ENCODE measurements at places on chromosomes 3 and 15. TPM values are rescaled to one million over a fixed set of nuclear protein-coding genes. Genes with fewer than 3 reads are reported as not detected.

Gene GOLGA6A
- total RNA-seq, result 6.9 TPM

Gene PCSK6
- total RNA-seq, result 0.32 TPM

Gene GREM1
- 96.8 TPM for total RNA-seq

Gene GP5
- 0.24 TPM for total RNA-seq

Gene CISH
- 2.7 TPM for total RNA-seq

Gene IGSF11
- total RNA-seq, result not detected

Gene MAGEL2
- 0.52 TPM for total RNA-seq

Gene PEX11A
- total RNA-seq, result 2.1 TPM

Gene MITF
- 20.7 TPM for total RNA-seq

Gene EPHA6
- not detected for total RNA-seq

Gene AP2M1
- 478 TPM for total RNA-seq

Gene PRC1
- total RNA-seq, result 93.7 TPM

Gene PIGBOS1
- total RNA-seq, result 15.6 TPM

Gene TSC22D2
- 9.2 TPM for total RNA-seq

Gene C3orf20
- not detected for total RNA-seq

Gene CCDC54
- total RNA-seq, result not detected

Gene CPEB1
- 8.6 TPM for total RNA-seq

Gene PLSCR2
- total RNA-seq, result not detected

Gene EHD4
- total RNA-seq, result 5.7 TPM

Gene CACNA2D3
- not detected for total RNA-seq
